Fibroblast of the aortic adventitia (primary cell): ENCODE measurements at places on chromosomes 6 and 20. TPM values are rescaled to one million over a fixed set of nuclear protein-coding genes. Genes with fewer than 3 reads are reported as not detected.
A peak's percentile ranks its signal among the peaks of the same experiment; 100 is the strongest.

DNA sequence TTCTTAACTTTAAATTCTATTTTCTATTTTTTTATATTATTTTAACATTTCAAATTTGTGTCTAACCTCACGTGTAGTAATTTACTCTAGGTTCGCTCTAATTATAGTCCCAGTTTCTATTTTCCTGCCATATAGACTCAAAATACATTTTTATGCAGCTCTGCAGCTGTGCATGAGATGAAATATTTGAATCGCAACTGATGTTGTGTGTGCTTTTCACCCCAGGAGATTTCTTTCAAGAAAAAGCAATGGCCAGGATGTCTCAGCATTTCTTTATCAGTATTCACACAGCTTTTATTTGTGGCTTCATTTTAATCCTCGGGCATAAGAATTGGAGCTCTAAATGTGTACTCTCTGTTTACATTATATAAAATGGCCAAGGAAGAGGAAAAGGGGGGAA, 157.6 kb downstream of the HDGFL1 start:
- no peak for DNase-seq

- peak; percentile 57 for DNase-seq
These were observed 97.8 kb upstream of the PRDM1 start for GRCh38 chr6:105988321-105988720.

DNA sequence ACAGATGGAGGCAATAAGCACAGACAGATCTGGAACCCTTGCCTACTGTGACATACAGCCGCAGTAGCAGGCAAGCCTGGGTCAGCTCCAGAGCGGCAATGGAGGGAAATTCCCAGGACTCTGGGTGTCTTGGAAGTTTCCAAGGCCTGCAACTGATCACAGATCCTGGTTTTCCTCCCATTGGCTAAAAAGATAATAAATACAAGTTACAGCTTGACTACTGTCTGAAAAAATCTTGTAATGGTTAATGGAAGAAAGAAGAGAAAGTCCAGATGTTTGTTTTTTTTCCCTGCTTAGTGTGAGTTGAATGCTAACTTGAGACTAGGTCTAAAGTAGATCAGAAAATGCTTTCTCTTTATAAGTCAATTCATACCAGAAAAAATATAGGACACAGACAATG, 307.6 kb downstream of the ALDH8A1 start:
- DNase-seq: peak; percentile 63

Gene ZNF292
- 34.7 and 42.6 TPM in 2 replicates for total RNA-seq

DNA sequence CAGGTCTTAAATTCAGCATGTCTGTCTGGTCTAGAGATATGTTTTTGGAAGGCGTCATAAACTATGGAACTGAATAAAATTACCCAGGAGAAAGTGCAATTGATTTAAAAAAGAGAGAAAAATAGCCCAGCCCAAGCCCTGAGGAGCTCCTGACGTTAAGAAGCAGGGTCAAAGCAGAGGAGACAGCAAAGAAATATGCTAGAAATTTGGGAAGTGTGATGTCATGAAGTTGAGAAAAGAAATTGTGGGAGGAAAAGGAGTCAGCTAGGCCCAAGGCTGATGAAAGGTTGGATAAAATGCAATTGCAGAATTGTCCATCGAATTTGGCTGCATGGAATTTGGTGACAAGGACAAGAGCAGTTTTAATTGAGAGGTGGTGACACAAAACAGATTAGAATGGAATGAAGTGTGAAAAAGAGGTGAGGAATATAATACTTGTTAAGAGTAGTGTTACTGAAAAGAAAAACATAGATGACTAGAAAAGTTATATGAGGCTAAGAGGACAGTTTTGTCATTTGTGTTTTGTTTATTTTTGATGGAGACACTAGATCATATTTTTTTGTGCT, 381.6 kb downstream of the LAMA2 start:
- DNase-seq: peak; percentile 36

GRCh38 chr6:95629551-95629950, 52.2 kb downstream of the MANEA start:
- DNase-seq: no peak

Gene FAM209A
- total RNA-seq: not detected in 2 replicates

GRCh38 chr6:20778912-20779311, 244.7 kb downstream of the CDKAL1 start:
- DNase-seq: no peak

GRCh38 chr6:156778454-156779205, 1.5 kb downstream of the ARID1B start:
- DNase-seq: peak; percentile 37

GRCh38 chr6:122558080-122558479, 52.1 kb upstream of the PKIB start:
- no peak for DNase-seq

Gene CLPSL2
- not detected in 2 replicates for total RNA-seq

DNA sequence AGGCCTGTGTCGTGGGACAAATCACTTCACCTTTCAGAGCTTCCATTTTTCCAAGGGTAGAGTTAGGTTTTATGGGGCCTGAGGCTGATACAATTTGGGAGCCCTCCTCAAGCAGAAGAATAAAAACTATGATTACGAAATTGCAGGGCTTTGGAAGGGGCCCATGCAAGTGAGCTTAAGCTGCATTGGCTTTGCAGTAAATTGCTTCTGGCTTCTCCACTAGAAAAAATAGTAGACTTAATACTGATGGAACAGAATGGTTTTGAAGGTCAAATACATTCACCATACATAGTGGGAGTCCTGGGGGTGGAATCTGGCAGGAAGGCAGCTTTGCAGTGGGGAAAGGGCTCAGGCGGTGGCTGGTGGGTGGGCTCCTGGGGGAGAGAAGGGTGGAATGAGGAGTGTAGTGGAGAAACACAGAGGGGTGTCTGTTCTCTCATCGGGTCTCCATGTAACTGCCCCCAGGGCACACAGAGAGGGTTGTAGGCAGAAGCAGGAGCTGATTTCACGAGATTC, 55.9 kb upstream of the RNF24 start:
- DNase-seq: peak; percentile 64

GRCh38 chr6:28996844-28997510, 8.1 kb downstream of the ZNF311 start:
- no peak for DNase-seq

- peak; percentile 85 for DNase-seq
These were observed 10.6 kb downstream of the CTCFL start for GRCh38 chr20:57514273-57514751.

DNA sequence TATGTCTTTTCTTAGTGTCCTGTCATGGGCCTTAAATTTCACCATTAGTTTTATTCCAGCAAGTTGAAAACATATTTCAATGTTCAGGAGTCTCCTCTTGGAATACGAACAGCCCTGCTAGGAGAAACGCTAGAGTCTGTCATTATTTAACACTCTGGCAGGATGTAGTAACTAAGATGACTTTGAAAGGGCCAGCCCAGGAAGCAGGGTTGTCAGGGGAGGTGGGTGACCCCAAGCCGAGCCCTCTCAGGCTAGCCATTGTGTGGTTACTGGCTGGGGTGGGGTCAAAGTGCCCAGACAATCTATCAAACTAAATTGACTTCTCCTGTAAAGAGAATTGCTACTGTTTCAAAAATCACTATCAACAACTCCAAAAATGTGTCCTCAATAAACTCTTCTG, 67.8 kb downstream of the LY86 start:
- no peak for DNase-seq

Gene ERVFRD-1
- total RNA-seq: not detected in 2 replicates

GRCh38 chr20:47574616-47575364, 73.1 kb downstream of the NCOA3 start:
- no peak for DNase-seq

GRCh38 chr20:11376420-11376819, 541.3 kb upstream of the BTBD3 start:
- DNase-seq: no peak

DNA sequence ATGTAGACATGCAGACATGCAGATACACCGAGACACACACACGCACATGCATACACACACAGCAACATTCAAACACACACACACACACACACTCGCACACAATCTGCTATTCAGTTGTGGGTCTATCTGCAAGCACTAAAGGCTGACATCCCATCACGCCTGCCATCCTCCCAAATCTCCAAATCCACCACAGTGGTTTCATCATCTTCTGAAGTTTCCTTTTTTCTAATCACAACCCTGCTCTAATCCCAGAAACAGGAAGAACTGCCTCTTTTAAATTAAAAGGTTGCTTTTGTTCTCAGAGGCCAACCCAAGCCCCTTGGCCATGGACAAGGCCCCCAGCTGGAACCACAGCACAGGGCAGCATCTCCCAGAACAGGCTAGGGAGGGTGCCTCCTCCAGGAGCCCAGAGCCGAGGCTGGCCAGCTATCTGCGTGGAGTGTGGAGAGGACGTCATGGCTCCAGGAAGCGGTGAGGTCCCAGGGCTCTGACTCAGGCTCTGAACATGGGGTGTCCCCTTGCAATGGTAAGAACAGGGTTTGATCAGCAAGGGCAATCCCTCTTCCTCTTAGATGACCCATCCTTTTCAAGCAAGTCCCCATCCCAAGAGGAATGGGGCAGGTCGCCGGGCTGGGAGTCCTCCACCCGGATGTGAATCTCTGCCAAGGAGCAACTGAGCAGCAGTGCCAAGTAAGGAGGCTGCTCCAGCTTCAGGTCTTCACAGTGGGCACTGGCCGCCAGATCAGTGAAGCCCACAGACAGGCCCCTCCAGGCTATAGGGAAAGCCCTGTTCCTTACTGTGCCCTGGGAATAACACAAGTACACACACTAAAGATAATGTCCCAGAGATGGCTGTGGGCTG, 14.7 kb downstream of the FOXF2 start:
- peak; percentile 38 for DNase-seq

DNA sequence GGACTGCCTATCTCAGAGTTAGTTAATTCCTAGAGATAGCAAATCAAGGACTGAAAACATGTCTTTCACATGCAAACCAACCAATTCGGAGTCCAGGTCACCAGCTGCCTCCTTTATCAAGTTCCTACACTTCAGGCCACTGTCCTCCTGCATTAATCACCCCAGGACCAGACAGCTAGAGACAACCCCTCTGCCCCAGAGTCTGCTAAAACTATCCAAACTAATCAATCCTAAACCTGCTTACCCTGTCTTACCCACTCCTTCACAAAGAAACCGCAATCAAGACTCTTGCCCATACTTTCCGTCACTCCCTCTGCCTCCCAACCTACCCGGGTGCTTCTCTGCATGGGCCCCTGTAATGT, 207.0 kb downstream of the HIVEP2 start:
- DNase-seq: no peak

- no peak for DNase-seq
These were observed 462.4 kb upstream of the NRSN1 start for GRCh38 chr6:23663652-23664051.

DNA sequence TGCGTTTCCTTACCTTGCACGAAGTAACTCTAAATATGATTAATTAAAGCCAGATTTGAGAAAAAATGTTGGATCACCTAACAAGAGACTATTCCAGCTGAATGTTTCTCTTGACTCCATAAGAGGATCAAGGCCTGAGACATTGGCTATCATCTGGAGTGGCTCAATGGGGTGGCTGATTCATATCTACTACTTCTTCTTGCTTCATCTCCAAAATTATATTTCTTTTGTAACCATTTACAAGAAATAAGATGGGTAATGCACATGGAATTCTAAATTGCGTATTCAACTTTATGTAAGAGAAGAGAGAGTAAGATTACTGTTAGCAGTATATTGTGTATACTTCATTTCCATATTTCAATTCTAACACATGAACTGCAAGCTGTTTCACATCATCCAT, 819.0 kb upstream of the EYS start:
- no peak for DNase-seq

GRCh38 chr6:51844336-51844735, 243.1 kb downstream of the PKHD1 start:
- DNase-seq: no peak

- DNase-seq: peak; percentile 14
These were observed 214.2 kb downstream of the TBC1D7 start for GRCh38 chr6:13113981-13114593.

DNA sequence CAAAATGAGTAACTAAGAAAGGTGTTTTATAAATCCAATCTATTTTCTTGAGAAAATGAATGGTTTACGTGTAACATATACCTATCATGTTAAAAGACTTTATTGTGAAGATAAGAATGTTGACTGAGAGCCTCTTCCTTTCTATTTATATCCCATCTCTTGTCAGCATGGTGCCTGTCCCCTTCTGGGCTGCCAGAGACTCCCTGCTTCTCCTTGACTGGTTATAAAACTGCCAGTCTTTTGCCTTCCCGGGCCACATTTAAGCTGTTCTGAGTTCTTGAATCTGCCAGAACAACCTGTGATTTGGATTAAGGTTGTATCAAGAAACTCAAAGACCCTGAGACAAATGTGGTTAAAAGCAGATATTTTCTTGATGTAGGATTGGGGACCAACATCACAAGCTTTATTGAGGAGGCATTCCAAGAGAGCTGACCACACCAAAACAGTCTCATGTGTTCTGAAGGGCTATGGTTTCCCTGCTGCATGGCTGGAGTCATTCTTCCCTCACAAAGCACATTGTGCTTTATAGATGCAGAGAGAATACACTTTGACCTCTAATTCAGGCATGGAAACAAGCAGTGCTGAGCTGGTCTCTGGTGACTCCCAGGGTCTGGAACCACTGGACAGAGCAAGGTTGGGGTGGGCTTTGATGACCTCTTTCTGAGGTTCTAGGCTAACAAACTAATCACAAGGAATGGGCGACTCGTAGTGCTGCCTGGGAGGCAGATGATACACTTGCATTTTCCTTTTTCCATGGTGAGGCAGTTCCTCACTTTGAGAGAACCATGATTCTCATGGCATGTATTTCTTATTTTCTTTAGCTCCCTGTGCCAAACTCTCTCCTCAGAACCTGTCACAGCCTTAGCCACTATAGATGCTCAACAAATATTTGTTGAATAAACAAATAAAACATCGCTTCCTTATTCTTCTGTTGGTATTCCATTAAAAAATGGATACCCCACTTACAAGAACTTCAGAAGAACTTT, 205.0 kb upstream of the PREP start:
- DNase-seq: no peak

GRCh38 chr6:108562503-108562993, 1.8 kb downstream of the FOXO3 start:
- DNase-seq: peak; percentile 81

Gene RHAG
- not detected in 2 replicates for total RNA-seq

Gene MICA
- 12.7 and 13.3 TPM in 2 replicates for total RNA-seq

DNA sequence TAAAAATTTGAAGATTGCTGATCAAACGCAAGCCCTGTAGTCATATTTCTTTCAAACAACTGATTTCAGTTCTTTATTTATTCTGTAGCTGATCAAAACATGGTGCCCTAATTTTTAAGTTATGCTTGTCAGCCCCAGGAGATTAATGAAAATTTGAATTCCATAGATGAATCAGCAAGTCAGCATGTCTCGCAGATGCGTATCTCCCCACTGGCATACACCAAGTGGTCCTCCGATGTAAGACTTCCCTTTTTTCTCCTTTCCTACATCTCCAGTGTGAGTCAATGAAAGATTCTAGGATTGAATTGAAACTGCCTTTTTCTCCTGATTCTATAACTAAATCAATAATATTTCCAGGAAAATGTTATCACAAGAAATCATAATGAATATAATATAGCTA, 539.6 kb upstream of the NOX3 start:
- DNase-seq: no peak

DNA sequence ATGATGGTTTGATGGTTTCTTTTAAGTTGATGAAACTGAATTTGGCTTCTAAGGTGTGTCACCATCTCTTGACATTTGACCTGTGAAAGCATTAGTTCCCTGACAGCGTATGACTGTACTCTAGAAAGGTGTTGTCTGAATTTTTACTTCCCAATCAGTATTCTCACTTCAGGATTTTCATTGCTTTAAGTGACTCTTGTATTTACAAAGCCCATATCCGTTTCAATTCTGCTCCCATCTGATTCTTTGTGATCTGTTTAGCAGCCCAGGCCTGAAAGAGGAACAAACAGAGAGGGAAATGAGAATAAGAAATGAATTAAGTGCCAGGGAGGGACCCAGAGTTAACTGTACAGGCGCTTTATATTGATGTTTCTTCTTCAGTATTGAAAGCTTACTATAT, 73.7 kb downstream of the FARS2 start:
- DNase-seq: no peak

Gene QKI
- 125 and 145 TPM in 2 replicates for total RNA-seq

GRCh38 chr6:149962461-149963211, 1.1 kb upstream of the ULBP1 start:
- no peak for DNase-seq
